ENCODE measurements at places on chromosomes 2 and 18.
A peak's percentile ranks its signal among the peaks of the same experiment; 100 is the strongest.

DNA sequence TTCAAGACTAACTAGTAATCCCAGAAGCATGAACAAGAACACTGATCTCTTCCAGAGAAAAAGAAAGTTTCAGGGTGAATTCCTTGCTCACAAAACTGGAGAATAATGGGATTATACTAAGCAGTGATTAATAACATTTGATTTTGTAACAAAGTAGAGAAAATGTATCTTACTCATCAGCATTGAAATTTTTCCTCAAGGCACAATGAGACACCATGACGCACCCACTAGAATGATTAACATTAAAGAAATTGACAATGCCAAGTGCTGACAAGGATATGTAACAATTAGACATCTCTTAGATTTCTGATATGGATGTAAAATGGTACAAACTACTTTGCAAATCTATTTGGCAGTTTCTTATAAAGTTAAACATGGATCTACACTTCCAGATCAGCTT lies 101.1 kb upstream of the EPHA4 start:
- no peak for DNase-seq

DNA sequence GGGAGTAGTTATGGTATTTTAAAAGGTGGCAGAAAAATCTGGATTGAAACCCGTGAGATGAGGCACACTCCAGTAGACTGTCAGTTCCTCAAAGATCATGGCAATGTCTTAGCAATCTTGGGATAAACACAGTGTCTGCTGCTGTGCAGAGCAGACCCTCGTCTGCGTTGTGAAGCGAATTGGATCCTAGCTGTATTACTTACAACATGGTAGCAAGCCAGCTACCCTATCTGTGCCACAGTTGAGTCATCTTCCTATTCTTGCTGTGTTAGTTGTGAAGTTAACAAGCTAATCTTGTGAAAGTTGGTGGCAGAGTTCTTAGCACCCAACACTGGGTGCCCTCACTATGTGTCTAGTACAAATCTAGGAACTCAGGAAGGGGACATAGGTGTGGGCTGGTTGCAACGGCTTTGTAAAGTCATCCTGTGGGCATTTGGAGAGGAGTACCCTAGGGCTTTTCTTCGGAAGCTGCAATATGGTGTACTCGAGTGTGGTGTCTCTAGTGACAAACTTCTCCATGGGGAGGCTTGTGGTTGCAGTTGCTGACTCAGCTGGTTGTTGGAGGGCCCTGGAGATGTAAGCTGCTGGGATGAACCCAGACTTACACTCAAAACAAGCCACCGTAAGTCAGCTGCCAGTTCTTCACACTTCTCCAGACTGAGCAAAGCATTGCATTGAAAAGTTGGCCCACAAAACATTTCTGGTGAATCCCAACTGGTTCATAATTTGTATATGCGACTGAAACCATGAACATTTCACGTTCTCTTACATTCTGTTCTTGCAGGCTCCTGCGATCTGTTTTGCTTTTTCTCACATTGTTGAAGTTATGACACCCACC lies 61.5 kb downstream of the ADCYAP1 start:
- DNase-seq, result no peak

GRCh38 chr18:9711361-9712129 lies 3.4 kb downstream of the RAB31 start:
- no peak for DNase-seq

- DNase-seq, result no peak
Observed at GRCh38 chr2:36634981-36635597, 37.1 kb upstream of the FEZ2 start.

- DNase-seq, result no peak
Observed at GRCh38 chr2:183868707-183869106, 729.6 kb upstream of the ZNF804A start.

- no peak for DNase-seq
Observed at GRCh38 chr2:112831513-112831845, 5.1 kb downstream of the IL1B start.

DNA sequence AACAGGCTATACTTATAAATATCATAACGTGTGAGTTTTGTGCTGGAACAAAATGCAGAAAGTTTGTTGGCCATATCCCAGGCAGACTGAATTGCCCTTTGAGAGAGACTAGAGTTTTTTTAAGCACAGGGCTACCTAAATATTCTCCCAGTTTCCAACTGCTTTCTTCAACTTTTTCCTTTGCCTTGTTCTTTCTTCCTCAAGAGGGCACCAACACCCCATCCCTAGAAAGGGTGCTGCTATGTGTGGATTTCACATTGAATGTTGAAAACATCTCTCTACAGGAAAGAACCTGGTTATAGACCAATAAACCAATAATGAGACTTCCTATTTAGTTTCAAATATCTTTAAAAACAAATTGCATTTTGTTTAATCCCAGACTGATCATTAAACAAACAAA lies 87.9 kb downstream of the ICOS start:
- peak; percentile 42 for DNase-seq

- peak; percentile 4 for DNase-seq
Observed at GRCh38 chr2:223688094-223688835, 86.1 kb upstream of the SCG2 start.

GRCh38 chr2:182622231-182622630 lies 93.8 kb upstream of the DNAJC10 start:
- no peak for DNase-seq

DNA sequence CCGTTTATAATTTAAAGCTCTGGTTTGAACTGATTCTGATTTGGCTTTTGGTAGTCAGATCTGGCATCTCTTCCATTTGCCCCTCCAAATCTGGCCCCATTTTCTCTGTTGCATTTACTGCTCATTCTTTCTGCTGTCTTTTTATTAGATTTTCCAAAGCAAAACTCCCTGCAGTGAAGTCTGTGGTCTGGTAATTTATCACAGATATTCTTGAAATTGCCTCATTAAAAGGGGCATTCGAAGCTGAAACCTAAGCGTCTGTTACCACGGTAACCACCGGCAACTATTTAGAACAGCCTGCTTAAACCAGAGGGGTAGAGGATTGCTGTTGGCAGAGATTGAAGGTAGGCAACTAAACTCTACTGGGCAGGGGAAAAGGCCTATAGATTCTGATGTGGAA lies 111.5 kb upstream of the UPP2 start:
- no peak for DNase-seq
